ENCODE measurements at places on chromosomes 6 and 20. TPM values are rescaled to one million over a fixed set of nuclear protein-coding genes. Genes with fewer than 3 reads are reported as not detected.

DNA sequence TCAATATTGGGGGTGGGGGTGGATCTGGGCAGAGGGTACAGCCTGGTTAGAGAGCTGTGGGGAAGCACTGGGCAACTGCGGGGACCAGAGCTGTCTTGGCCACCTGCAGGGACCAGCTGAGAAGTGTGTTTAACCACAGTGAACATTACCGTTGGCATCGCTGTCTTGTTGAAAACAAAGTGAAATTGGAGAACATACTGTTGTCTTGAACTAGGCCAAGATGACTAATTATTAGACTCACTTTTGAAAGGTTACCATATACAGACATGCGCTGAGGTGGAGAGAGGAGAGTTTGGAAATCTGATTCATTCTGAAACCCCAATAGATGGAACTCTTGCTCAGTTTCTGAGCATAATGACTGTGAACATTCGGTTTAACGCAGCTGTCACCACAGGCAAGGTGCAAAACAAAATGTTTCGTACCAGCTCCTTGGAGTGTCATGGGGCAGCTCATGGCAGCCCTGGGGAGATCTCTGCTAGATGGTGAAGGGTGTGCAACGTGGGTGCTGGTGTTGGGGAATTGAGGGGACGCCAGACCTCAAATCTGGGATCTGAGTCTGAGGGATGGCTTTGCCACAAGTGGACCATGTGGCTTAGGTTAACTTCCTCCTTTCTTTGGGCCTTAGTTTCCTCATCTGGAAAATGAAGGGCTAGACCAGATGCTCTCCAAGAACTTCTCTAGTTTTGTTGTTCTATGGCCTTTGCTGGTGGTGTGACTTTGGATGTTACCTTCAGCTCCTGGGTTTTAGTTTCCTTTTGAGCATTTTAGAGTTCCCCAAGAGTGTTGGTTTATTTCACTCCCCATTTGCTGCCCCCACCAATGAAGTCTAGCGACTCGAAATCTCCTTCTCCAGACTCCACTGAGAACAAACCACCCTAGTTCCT, 24.6 kb upstream of the GTSF1L start:
- DNase-seq = peak; percentile 35

GRCh38 chr20:1394686-1395085, 1.8 kb upstream of the FKBP1A start:
- DNase-seq = no peak

HLA-G gene
- total RNA-seq = not detected

GRCh38 chr6:130218134-130218533, 4.6 kb downstream of the SAMD3 start:
- no peak for DNase-seq

DNA sequence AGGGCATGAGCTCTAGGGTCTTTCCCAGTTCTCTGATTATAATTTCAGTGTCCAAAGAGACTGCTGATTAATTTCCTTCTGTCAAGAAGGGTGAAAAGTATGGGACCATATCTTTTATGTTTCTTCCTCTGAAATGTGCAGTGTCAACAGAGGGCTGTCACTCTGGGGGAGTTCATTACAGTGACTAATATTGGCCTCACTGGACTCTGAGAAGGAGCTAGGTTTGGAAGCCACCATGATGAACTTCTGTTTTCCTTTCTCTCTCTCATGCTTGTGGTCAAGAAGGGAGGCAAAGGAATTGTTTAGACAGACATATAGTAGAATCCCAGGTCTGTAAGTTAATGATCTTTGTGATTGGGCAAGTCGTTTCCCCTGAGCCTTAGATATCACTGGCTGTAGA, 41.8 kb upstream of the BMP6 start:
- DNase-seq = no peak

KHDRBS2 gene
- total RNA-seq = not detected

DNA sequence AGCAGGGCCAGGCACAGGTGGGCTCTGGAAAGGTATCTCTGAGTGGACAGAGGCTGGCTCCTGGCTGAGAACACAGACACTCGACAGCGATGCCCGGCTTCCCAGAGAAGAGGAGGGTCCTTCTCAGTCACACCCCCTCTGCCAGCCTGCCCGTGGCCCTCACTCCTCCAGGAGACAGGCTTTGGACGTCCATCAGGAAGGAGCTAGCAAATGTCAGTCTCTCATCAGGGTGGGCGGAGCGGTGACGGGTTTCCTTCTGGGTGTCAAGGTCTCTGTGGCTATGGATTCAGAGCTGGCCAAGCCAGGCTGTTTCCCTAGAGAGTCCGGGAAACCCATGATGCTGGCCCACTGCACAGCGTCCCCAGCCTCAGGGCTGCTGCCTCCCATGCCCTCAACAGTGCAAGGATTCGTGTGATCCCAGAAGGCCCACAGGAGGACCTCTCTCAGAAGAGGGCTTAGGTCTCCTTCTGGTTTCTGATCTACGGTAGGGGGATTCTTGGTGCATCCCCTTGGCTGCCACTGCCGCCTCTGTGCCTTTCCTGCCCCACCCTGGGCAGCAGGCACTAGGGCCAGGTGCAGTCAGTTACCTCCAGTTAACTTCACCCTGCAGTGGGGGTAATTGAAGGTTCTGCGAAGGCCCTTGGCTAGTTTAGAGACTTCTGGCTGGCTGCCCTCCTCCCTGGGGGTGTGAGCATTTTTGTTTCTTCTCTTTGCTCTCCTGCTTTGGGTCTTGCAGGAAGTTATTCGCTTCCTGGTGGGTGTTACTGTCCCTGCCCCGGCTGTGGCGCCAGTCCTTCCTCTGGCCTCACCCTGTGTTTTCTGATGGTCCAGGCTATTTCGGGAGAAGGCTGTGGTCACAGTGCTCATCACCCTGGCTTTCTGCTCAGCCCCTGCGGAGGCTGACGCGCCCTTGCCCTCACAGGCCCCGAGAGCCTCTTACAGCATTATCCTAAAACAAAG, 80.2 kb downstream of the CDH4 start:
- DNase-seq = no peak

DNA sequence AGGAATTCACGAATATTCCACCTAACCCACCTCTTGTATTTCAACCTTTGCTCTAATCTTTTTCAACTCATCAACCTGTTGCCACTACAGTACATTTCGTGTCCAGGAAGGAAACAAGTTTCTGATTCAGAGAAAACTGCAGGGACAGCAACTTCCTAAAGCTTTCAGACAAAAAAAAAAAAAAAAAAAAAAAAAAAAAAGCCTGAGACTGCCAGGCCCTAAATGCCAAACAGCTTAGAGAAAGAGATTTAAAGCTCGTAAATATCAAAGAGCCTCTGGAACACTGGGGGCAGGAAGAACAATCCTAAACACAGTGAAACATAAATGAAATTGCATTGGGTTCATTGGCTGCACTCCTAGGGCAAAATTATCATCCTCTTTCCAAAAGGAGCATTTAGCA, 411.2 kb upstream of the SPTLC3 start:
- no peak for DNase-seq

DNA sequence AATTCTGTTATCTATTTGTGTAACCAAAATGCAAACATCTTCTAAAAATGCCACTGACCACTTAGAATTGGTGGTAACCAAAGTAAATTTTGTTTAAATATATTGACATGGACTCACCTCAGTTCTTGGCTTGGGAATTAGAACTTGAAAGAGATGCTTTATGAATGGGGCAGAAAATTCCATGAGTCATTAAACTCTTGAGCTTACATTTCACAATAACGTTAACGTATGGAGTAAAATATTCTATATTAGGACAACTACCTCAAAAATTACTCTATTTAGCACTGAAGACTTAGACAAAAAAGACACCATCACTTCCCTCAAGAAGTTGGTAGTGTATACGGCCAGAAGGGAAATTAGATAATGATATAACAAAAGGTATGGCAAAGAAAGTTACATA, 752.2 kb upstream of the MARCKS start:
- DNase-seq = no peak

- DNase-seq = peak; percentile 72
Observed at GRCh38 chr6:17354700-17355403, 38.5 kb upstream of the CAP2 start.

GRCh38 chr6:167569879-167570278, 245.0 kb downstream of the TTLL2 start:
- DNase-seq = no peak

GRCh38 chr20:37327748-37328147, 18.2 kb upstream of the SRC start:
- DNase-seq = no peak

- peak; percentile 43 for DNase-seq
Observed at GRCh38 chr6:152948150-152948768, 34.6 kb downstream of the FBXO5 start.

TMC2 gene
- total RNA-seq = not detected

- no peak for DNase-seq
Observed at GRCh38 chr20:56627122-56628014, 1.7 kb upstream of the TFAP2C start.

- DNase-seq = no peak
Observed at GRCh38 chr6:92507552-92507951, 911.8 kb downstream of the EPHA7 start.

GRCh38 chr6:4812068-4812467, 35.9 kb downstream of the CDYL start:
- DNase-seq = peak; percentile 42

SIGLEC1 gene
- not detected for total RNA-seq

DNA sequence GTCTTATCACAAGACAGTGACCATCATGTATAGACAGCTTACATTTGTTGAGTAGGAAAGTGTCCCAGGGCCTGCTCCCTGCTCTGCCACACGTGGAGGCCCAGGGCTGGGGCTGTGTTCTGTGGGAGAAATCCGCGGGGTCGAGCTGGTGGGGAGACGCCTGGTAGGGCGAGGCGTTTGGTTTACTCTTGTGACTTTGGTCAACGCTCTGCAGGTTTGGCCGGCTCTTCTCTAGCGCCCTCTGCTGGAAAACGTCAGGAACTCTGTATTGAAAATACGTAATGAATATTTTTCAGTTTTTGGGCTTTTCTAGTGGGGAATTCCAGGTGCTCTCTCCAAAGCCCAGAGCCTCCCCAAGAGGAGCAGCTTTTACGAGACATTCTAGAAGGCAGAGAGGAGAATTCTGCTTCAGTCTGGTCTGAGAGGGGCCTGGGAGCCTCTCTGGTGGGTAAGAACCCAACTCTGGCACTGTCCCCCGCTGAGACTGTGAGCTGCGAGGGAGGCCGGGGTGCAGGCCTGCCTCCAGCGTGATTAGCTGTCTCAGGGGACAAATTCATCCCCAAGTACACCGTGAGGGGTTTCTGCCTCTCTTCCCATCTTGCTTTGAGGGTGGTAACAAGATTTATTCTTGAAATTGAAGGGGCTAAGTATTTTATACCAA, 112.6 kb upstream of the RALGAPA2 start:
- peak; percentile 9 for DNase-seq

LPA gene
- total RNA-seq = not detected

- DNase-seq = no peak
Observed at GRCh38 chr6:43060755-43061633, 1.6 kb downstream of the KLC4 start.

DNA sequence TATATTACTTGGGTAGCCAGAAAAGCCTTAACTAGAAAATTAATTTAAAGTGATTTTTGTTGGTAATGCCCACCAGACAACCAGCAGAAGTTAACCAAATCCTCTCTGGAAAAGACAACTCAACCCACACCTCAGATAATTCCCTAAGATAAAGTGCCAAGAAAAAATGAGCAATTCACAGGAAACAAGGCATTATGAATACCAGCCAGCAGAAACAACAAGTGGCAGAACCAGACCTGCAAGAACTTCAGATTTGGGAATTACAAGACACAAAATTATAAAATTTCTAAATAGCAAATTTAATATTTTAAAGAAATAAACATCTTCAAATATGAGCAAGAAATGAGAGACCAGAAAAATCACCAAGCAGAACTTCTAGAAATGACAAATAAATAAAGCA, 80.0 kb upstream of the MRPS10 start:
- DNase-seq = no peak

DNA sequence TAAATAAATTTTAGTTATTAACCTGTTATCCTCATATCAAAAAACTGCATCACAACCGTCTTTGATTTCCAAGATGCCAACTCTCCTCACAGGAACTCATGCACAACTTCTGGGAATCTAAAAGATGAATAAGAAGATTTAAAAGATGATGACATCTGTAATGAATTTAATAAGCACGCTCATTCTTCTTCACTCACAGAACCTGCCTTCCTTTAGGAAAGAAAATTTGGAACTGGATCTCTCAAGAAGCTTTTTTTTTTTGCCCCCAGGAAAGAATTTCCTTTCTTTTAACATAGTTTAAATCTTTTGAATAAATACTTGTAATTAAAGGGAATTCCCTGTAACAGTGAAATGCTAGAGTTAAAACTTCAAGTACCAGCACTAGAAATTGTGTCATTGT, 161.5 kb downstream of the HIVEP2 start:
- DNase-seq = no peak

CPNE5 gene
- total RNA-seq = not detected

- no peak for DNase-seq
Observed at GRCh38 chr6:81725127-81725526, 27.4 kb downstream of the TENT5A start.

DNA sequence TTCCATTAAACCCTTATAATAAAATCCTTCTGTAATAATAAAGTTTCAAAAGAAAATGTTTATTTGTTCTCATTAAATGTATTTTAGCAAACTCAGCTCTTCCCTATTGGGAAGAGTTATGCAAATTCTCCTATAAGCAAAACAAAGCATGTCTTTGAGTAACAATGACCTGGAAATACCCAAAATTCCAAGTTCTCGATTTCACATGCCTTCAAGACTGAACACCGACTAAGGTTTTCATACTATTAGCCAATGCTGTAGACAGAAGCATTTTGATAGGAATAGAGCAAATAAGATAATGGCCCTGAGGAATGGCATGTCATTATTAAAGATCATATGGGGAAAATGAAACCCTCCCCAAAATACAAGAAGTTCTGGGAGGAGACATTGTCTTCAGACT, 3.8 kb downstream of the IL17A start:
- no peak for DNase-seq

MCCD1 gene
- not detected for total RNA-seq

ZNF831 gene
- total RNA-seq = not detected

GRCh38 chr6:167238694-167239467, 52.2 kb upstream of the UNC93A start:
- DNase-seq = no peak

- DNase-seq = peak; percentile 96
Observed at GRCh38 chr6:44041461-44042260, 85.6 kb downstream of the MRPL14 start.

OOEP gene
- not detected for total RNA-seq

GRCh38 chr20:53828682-53829254, 235.1 kb upstream of the ZNF217 start:
- DNase-seq = peak; percentile 96

CDSN gene
- total RNA-seq = not detected

DNA sequence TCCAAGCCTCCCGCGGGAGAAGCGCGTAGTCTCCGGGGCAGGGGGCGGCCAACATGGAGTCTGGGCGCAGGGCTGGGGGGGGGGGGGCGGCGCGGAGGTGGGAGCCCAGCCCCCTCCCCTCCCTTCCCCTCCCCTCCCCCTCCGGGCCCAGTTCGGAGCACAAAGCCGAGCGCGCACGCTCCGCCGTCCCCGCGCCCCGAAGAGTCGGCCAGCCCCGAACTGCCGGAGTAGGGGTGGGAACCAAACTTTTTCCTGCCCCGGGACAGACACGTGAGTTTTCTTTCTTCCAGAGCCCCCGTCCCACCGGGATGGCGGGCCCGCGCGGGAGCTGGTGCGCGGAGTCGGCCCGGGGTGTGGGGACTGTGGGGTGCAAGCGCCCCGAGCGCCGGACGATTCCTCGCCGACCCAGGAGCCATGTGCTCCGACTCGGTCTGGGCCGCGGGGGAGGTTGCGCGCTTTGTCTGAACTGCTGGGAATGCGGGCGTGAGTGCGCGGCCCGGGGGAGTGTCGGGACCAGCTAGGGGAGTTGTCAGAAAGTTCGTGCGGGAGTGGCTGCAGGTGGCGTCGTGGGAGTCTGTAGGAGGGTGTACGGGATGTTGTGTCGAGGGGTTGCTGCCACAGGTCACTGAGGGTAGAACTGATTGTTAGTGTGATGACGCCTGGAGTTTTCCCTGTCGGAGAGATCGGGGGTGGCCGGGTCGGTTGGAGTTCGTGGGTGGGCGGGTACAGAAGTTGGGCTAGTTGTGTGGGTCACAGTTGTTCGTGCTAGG, 1.2 kb downstream of the TGIF2 start:
- peak; percentile 65 for DNase-seq

Data from SJSA1 (cell line).